ENCODE measurements at places on chromosomes 1 and 21. TPM values are rescaled to one million over a fixed set of nuclear protein-coding genes. Genes with fewer than 3 reads are reported as not detected.

- DNase-seq: no peak
Measured at GRCh38 chr1:47513393-47513792, 75.5 kb downstream of the FOXD2 start.

Gene DTL
- total RNA-seq: 40.1 TPM

DNA sequence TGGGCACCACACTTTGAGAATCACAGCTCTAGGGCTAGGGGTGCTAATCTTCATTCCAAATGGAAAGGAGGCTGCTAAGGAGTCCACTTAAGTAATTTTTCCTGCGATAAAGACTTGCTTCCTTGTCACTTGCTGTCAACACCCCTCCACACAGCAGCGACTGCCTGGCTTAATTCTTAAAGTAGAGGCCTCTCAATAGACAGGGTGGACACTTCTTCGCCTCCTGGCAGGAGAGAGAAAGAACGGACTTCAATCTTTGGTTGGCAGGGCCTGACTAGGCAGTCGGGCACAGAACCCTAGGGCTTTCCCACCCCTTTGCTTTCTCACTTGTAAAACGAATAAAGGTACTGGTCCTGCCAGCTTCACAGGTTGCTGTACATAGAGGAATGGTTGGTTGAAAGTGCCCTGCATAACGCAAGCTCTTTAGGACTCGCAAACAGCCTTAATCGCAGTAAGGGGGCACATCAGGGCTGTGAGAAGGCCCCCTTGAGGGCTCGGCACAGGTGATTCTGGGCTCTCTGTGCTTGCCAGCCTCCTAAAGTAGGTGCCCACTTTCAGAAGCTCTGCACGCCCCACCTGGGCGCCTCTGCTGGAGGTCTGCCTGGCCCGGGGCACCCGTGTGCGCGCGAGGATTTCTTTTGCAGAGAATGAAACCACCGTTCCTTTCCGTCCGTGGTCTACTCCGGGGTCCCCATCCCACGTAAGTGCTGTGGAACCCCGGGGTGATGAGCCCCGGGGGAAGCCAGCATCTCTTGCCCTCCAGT lies 47.6 kb upstream of the CD34 start:
- no peak for DNase-seq

Gene NCAM2
- 0.40 TPM for total RNA-seq

DNA sequence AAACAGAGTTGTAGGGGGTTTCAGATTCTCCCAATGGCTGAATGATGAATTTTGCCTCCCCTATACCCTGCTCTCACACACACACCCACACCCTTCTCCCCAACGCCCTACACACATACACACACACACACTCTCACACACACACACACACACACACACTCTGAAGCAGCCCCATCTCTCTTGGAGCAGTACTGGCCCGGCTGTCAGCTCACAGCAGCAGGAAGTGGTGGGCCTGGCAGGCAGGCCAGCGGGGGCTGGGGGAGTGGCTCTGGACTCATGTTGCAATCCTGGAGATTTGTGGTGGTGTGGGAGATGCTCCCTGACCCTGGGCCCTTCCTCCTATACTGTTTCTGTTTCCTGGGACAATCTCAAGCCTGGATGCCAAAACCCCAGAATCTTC lies 2.2 kb downstream of the IKBKE start:
- DNase-seq: peak; percentile 76

- no peak for DNase-seq
Measured at GRCh38 chr1:222034790-222035189, 292.9 kb upstream of the DUSP10 start.

Gene F3
- 30.2 TPM for total RNA-seq

DNA sequence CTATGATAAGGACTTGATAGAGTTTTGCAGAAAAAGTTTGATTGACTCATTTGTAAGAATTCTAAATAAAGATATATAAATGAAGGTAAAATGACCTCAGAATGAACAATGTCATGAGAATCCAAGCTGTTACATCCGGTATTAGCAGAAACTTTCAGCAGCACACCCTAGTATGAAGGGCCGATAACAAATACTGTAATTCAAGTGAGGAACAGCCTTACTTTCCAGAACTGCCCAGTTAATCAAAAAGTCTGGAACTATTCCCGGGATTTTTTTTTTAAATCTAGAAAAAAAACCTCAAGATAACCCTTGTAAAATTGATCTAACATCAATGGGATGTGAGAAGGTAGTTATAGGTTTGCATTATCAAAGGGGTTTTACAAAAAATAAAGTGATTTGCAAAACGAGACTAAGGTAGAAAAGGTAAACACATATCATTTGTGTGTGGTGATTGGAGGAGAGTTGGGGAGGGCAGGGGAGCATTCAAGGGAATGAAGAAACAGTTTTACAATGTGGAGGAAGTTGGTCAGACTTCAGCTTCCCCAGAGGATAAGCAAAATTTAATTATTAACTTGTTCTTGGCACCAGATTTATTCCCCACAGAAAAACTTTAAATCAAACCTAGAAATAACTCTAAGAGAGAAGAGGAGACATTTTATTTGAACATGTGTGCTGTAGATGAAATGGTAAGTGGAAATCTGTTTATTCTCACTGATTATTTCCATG lies 75.9 kb upstream of the VCAM1 start:
- no peak for DNase-seq

GRCh38 chr1:205580923-205581180 lies 51.0 kb downstream of the ELK4 start:
- DNase-seq: no peak

Gene CD52
- total RNA-seq: not detected

GRCh38 chr1:220294846-220295301 lies 22.6 kb upstream of the RAB3GAP2 start:
- DNase-seq: peak; percentile 1

GRCh38 chr1:18481190-18481920 lies 625 bp downstream of the KLHDC7A start:
- no peak for DNase-seq
